ENCODE measurements at places on chromosomes 12 and 14.

- DNase-seq = no peak
Observed at GRCh38 chr12:76611533-76611932, 52.0 kb upstream of the OSBPL8 start.

DNA sequence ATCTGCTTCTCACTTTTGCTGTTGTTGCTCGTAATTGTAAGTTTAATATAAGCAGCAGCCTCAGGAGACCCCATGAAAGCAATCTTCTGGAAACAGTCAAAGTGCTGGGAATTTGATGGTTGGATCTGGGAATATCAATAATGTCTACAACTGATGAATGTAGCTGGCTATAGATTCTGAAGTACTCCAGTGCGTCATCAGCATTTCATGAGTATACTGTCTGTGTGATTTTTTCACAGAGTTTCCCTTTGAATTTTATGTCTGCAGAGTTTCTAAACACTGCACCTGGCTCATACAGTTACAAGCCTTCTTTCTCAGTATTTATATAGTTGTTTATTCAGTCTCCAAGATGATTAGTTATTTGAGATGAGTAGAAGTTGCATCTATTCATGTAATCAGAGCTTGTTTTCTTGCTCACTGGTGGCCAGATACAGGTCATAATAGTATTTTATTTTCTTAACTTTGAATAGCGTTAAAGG is 222.3 kb downstream of the RAD51B start:
- DNase-seq = no peak

DNA sequence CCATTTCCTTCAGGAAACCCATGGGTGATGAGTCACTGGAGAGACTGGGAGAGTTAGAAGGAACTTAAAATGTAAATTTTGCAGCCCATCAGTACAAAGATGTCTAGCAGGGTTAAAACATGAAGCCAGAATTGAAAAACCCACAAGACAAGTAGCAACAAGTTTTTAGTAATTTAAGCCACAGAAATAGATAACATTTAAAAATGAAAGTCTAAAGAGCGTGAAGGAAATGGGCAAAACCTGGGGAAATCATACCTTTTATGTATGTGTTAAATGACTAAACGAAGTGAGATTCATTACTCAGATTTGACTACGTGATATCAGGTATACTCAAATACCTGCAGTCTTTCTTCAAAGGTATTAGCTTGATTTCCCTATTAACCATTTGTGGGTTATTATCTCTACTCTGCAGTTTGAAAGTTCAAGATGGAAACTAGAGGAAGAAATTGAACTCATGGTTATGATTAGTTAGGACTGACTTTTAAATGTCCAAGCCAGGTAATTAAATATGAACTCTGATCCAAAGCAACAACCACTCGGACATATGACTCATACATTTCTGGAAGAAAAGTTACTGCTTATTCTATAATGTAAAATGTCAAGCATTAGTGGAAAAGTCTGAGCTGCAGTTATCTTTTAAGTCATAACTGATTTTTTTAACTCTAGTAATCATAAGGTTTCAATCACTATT is 84.1 kb downstream of the ITPR2 start:
- DNase-seq = no peak

DNA sequence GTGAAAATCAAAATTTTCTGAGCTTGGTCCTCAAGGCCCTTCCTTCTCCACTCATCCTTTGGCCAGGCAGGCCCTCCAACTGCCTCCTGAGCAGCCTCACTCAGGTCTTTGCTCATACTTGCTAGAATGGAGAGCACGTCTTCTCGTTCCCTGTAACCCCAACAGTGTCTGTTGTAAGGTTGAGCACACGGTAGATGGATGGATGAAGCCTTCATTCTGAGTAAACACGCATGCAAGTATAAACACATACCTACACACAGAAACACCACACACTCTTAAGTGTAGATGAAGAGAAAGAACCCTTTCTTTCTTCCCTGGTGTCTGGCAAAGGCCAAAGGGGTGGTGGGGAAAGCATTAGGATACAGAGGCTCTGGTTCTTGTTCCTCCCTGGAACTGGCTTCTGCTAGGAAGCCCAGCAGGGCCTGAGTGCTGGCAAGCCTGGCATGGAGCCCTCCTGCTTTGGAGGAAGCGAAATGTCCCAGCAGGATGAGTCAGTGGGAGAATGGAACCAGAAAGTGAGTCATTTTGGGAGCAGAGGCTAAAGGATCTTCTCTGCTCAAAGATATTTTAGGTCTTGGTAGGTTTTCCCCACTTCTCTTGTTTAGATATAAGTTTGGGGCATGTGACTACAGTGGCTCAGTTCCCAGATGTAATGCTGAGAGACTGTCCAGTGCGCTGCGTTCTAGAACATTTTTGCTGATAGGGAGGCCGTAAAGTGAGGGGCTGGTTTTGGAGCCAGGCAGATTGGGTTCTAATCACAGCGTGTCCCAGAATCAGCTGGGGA is 127.4 kb downstream of the CACNA1C start:
- DNase-seq = no peak

GRCh38 chr12:27870939-27871338 is 90.9 kb upstream of the MANSC4 start:
- DNase-seq = no peak
